ENCODE measurements at places on chromosomes 12 and 14. TPM values are rescaled to one million over a fixed set of nuclear protein-coding genes. Genes with fewer than 3 reads are reported as not detected.

The IL31 gene
- total RNA-seq = not detected

The SELPLG gene
- total RNA-seq = 6.1 TPM

The TRAF3 gene
- 18.6 TPM for total RNA-seq

The IFNG gene
- total RNA-seq = not detected

The RIPK3 gene
- total RNA-seq = 2.2 TPM

The MGAT4C gene
- total RNA-seq = not detected

The CHPT1 gene
- total RNA-seq = 22.0 TPM

The HHIPL1 gene
- 19.2 TPM for total RNA-seq

DNA sequence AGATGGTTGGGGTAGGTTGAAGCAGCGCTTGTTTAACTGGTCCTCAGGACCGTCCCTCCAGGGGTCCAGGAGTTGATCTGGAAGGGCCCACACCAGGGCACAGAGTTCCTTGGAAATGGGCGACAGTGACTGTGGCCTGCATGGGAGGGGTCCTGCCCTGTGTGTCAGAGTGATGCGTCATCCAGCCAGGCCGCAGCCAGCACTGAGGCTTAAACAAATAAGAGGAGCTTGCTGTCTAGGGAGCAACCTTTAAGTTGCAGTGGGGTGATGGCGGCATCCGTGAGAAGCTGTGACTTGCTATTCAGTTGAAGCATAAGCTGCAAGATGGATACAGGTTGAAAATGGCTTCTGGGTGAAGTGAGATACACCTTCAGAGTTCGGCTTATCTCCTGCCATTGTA, 20.2 kb downstream of the DCAF4 start:
- no peak overlapping the region for H3K4me3 ChIP-seq
- DNase-seq = no peak
- H3K4me1 ChIP-seq = no peaks in the 10 kb centered on the region
- H3K27me3 ChIP-seq = no peaks in the 10 kb centered on the region

GRCh38 chr12:21340403-21340802, 5.7 kb upstream of the SLCO1A2 start:
- no peak for DNase-seq
- H3K4me1 ChIP-seq = no peaks in the 10 kb centered on the region
- no peak overlapping the region for H3K4me3 ChIP-seq
- no peak overlapping the region for H3K27ac ChIP-seq
- H3K36me3 ChIP-seq = no peaks in the 10 kb centered on the region

DNA sequence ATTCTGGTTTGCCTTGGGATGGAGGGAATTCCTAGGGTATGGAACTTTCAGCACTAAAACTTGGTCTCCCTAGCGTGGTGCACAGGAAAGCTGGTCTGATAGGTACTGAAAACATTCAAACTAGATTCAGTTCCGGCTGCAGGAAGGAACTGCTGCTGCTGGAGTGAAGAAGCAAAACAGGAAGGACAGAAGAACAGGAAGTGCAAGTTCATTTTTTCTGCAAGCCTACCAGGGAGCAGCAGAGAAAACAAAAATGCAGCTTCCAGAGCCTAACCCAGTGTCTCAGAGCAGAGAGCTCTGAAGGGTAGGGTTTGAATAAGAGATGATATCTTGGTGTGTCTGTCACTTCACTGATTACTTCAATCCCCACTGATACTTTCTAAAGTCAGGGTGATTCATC, 165.2 kb downstream of the VRK1 start:
- no peaks in the 10 kb centered on the region for H3K4me1 ChIP-seq

DNA sequence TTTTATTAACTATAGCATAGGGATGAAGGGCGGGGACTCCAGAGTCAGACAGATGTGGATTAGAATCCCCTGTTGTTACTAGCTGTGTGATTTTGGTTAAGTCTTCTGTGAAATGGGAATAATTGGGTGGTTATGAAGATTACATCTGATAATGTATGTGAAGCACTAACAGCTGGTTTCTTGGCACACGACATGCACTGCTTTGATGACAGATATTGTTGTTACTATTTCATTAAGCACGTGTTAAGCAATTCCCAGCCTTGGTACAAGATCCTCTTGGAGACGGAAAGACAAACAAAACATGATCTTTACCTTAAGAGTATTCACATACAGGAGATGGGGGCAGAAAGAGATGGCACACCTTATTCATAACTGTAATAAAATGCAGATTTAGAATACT, 7.9 kb downstream of the PPFIBP1 start:
- DNase-seq = peak; percentile 35
- H3K4me1 ChIP-seq = peaks cover 27% of the 10 kb centered on the region
- peaks cover 11% of the 10 kb centered on the region for H3K36me3 ChIP-seq
- no peak overlapping the region for H3K27ac ChIP-seq
- H3K27me3 ChIP-seq = no peaks in the 10 kb centered on the region

DNA sequence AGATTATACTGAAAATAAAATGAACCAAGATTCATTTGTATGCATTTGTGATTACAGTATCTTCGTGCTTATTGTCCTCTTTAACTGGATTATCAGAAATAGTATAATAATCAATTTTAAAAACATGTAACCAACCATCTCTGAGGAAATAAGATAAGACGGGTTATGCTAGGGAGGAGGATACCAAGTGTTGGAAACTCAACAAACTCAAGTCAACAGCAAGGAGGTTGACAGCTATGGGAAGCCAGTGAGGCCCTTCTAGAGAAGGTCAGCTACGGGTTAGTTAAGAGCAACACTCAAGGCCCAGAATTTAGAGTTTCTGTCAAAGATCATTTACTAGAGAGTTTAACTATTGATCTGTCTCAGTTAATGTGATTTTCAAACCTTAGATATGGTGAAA, 137.2 kb downstream of the PDZRN4 start:
- H3K27ac ChIP-seq = no peak overlapping the region
- H3K27me3 ChIP-seq = no peaks in the 10 kb centered on the region
- H3K36me3 ChIP-seq = no peaks in the 10 kb centered on the region

DNA sequence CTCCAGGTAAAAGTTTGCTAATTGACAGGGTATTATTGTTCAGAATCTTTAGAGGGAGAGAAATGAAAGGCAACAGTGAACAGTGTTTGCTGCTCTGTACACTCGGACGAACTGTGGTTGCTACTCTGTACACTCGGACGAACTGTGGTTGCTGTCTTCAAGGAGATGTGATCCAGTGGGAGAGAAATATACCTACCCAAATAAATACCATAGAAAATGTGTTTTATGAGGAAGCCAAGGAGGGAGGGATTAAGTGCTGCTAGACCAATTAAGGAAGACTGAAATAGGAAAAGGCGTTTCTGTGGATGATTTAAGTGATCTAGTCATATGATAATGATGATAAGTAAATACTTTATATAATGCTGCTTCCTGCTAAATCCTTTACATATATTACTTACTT, 2.7 kb downstream of the STK38L start:
- no peaks in the 10 kb centered on the region for H3K36me3 ChIP-seq
- DNase-seq = no peak
- H3K27ac ChIP-seq = no peak overlapping the region
- H3K27me3 ChIP-seq = no peaks in the 10 kb centered on the region
- H3K4me3 ChIP-seq = peak overlapping the region; percentile 89
- H3K4me1 ChIP-seq = peaks cover 22% of the 10 kb centered on the region

DNA sequence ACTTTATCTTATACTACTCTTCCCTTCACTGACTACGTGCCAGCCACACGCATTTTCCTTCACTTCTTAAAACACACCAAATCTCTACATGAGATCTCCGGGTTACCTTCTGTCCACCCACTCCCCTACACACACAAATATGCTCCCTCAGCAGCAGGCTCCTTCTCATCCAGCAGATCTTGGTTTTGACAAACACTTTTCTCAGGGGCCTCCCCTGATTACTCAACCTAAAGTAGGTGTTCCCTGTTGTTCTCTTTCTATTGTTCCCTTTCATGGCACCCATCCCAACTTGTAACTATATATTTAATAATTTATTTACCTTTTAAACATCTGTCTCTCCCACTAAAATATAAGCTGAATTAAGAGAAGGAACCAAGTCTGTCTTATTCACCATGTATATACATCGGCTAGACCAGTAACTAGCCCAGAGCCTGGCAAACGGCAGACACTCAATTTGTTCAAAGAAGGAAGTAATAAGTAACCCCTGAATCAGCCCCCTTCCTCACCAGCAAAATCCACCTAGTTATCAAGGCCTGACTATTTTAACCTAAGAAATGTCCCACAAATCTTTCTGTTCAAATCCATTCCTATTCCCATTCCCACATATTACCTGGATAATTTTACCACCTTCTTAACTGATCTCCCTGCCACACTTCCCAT, 2.7 kb downstream of the C2CD5 start:
- DNase-seq = no peak
- H3K4me1 ChIP-seq = peaks cover 11% of the 10 kb centered on the region
- H3K4me3 ChIP-seq = no peak overlapping the region
- H3K27ac ChIP-seq = no peak overlapping the region
- no peaks in the 10 kb centered on the region for H3K27me3 ChIP-seq
- H3K36me3 ChIP-seq = no peaks in the 10 kb centered on the region

- no peak for DNase-seq
- no peaks in the 10 kb centered on the region for H3K27me3 ChIP-seq
- H3K36me3 ChIP-seq = no peaks in the 10 kb centered on the region
- no peak overlapping the region for H3K4me3 ChIP-seq
- H3K27ac ChIP-seq = no peak overlapping the region
- no peaks in the 10 kb centered on the region for H3K4me1 ChIP-seq
Observed at GRCh38 chr12:42021469-42021868, 123.2 kb downstream of the GXYLT1 start.

GRCh38 chr12:62471734-62472133, 5.1 kb downstream of the MON2 start:
- H3K4me3 ChIP-seq = no peak overlapping the region
- no peak for DNase-seq
- H3K4me1 ChIP-seq = peaks cover 14% of the 10 kb centered on the region
- H3K36me3 ChIP-seq = peaks cover 9% of the 10 kb centered on the region

GRCh38 chr14:32307881-32308582, 21.1 kb upstream of the AKAP6 start:
- no peaks in the 10 kb centered on the region for H3K27me3 ChIP-seq
- H3K27ac ChIP-seq = no peak overlapping the region
- no peak for DNase-seq
- no peaks in the 10 kb centered on the region for H3K36me3 ChIP-seq

DNA sequence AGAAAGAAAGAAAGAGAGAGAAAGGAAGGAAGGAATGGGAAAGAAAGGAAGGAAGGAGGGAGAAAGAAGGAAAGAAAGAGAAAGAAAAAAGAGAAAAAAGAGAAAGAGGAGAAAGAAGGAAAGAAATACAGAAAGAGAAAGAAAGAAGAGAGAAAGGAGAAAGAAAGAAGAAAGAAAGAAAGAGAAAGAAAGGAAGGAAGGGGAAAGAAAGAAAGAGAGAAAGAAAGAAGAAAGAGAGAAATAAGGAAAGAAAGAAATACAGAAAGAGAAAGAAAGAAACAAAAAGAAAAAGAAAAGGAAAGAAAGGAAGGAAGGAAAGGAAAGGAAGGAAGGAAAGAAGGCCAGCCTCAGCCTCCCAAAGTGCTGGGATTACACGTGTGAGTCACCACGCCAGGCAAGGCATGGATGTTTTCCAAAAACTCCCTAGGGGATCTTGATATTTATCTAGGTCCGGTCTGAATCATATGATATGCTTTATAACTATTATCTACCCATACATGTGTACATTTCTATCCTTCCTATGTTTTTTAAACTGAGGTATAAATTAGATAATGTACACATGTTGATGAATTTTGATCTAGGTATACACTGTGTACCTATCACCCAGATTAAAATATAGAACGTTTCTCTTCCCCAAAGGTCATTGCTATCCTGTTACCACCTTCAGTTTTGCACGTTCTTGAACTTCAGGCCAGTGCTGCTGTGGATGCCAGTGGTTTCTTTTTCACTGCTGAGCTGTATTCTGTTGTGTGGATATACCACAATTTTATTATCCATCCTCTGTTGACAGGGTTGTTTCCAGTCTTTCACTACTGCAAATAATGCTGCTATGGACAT, 177.9 kb downstream of the RBM19 start:
- H3K4me1 ChIP-seq = 0 out of 2 replicates have a peak, but pooled peaks cover 4% of the 10 kb centered on the region
- H3K4me3 ChIP-seq = no peak overlapping the region
- no peaks in the 10 kb centered on the region for H3K36me3 ChIP-seq
- H3K27ac ChIP-seq = no peak overlapping the region
- H3K27me3 ChIP-seq = peaks cover 22% of the 10 kb centered on the region
- DNase-seq = peak; percentile 48

- H3K36me3 ChIP-seq = no peaks in the 10 kb centered on the region
- DNase-seq = no peak
- H3K4me3 ChIP-seq = no peak overlapping the region
- H3K27ac ChIP-seq = no peak overlapping the region
Observed at GRCh38 chr14:104897330-104898194, 27.1 kb upstream of the PLD4 start.

DNA sequence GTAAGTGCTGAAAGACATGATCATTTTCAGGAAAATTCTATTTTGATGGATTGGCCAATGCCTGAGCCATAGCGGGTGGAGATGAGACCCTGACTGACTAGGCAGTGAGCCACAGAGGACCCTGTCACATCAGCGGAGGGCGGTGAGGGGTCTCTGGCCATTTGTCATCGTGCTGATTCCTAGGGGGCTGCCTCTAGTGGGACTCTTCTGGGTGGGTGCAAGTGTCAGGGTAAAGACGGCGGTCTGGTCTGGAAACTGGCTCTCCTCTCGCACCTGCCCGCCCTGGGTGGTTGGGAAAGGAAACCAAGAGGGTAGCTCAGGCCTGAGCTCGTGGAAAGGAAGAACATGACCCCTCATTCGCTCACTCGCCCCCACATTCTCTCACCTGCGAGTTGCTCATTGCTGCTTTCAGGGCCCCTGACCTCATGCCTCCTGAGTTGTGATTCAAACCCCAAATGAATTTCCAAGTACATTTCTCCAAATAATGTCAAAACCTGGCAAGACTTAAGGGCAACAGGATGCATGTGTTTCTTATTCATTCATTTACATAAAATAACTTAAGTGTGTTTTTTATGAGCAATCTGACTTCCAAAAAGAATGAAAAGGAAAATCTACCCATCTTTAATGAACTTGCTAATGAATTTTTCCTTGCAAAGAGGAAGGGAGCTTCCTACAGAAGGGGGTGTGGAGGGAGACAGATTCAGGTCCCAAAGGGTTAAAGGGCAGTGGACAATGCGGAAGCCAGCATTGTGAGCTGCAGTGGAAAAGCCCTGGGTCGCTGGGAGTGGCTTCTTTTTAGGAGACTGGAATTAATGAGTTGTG, 12.8 kb downstream of the MEG3 start:
- H3K4me3 ChIP-seq = no peak overlapping the region
- H3K27me3 ChIP-seq = no peaks in the 10 kb centered on the region
- H3K27ac ChIP-seq = no peak overlapping the region
- DNase-seq = peak; percentile 46
- no peaks in the 10 kb centered on the region for H3K36me3 ChIP-seq

DNA sequence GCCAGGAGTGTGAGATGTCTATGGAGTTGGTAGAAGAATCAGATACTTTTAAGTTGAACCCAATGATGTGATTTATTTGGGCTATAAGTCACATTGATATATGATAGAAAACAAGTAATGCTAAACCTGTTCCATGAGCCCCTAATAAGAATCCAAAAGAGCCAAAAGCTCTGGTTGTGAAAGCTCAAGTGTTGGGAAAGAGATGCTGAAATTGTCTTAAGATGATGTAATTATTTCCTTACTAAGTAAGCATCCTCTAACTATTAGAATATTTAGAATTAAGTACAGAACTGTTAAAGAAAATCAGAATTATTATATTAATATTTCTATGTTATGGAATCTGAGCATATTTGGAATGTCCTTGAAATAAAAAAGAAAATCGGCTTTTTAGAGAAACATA, 17.6 kb upstream of the SLC2A13 start:
- H3K36me3 ChIP-seq = no peaks in the 10 kb centered on the region
- no peaks in the 10 kb centered on the region for H3K27me3 ChIP-seq
- peak; percentile 37 for DNase-seq
- H3K4me3 ChIP-seq = no peak overlapping the region

Measured in GM23248 (cell line).